ENCODE measurements at places on chromosomes 16 and 17.

GRCh38 chr17:77459018-77459755 lies 318.4 kb downstream of the SEC14L1 start:
- DNase-seq: no peak

DNA sequence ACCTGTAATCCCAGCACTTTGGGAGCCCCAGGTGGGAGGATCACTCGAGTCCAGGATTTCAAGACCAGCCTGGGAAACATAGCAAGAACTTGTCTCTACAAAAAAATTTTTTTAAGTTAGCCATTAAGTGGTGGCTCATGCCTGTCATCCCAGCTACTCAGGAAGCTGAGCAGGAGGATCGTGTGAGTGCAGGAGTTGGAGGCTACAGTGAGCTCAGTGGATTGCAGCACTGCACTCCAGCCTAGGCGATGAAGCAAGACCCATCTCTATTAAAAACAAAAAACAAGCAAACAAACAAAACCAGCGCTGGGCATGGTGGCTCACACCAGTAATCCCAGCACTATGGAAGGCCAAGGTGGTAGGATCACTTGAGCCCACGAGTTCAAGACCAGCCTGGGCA lies 38.0 kb downstream of the HEATR3 start:
- no peak for DNase-seq

GRCh38 chr16:60640038-60640437 lies 1396.2 kb downstream of the CDH8 start:
- DNase-seq: no peak

DNA sequence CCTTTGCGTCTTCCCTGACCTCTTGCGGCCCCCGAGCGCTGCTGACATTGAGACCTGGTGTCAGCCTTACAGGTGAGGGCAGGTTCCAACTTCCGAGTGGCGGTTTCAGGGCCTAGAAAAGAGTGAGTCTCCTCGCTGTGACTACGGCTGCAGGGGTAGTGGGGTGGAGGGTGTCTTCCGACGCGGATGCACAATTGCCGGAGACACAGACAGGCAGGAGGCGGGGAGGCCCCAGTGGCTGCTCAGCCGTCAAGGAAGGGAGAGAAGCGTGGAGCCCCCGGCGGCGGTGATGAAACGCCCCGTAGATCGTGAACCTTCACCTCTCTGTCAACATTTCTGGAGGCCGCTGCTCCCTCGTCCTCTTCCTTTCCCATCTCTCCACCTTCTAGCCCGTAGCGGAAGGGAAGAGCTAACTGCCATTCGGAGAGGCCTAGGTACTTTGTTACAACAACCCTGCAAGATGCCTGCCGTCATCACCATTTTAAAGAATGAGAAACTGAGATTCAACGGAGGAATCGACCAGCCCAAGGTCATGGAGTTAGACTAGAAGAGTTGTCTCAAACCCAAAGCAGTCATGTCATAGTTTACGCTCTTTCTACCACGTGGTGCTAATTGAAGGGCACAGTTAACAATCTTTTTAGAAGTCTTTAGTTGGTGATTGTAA lies 485 bp downstream of the DNAJA3 start:
- no peak for DNase-seq

- DNase-seq: no peak
Measured at GRCh38 chr16:86572606-86573005, 5.7 kb upstream of the FOXL1 start.

GRCh38 chr17:80428796-80429195 lies 13.8 kb downstream of the ENDOV start:
- DNase-seq: no peak

DNA sequence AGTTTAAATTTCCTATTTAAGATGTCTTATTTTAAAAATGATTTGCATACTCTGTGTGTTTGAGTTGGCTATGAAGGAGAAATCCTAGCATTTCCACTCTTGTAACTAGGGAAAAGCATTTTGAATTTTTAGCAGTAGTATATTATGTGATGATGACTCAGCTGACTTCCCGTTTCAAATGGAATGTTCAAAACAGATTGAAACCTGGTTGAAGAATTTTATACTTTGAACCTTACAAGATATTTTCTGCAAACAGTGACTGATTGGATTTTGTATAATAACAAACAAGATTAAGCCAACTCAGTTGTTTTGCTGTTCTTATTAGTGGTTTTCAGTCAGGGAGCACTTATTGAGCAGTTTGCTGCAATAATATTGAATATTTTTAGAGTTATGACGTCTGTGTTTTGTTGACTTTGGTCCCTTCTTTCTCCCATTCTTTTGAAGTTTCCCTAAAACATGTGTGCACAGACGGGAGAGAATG lies 8.0 kb downstream of the TNRC6A start:
- peak; percentile 50 for DNase-seq

DNA sequence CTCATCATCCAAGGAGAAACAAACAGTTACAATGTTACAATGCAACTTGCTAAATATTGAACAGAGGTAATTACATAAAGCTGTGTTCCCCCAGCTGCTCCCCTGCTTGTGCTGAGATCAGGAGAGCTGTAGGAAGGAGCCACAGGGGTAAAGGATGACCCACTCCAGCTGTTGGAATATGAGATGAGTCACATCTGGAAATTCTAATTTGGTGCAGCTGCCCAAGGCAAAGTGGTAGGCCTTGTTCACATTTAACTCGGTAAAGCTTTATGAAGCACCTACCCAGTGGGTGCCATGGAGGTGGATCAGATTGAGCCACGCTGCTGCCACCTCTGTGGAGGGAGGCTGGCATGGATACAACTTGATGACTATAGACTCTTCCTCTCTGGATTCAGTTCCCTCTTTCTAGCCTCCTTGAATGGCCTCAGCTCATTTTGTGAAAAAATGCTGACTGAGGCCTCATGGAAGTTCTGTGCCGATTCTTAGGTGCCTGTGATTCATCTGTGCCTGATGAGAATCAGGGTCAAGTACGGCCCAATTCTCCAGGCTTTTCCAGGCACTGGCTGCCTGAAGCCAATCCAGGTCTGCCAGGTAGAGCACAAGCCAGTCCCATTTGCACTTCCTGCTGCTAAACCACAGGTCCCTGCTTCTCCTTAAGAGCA lies 7.4 kb downstream of the ZNF689 start:
- DNase-seq: no peak

- DNase-seq: no peak
Measured at GRCh38 chr16:77536809-77537208, 102.0 kb upstream of the ADAMTS18 start.

GRCh38 chr17:44247876-44248736 lies 19.8 kb downstream of the SLC4A1 start:
- DNase-seq: no peak

GRCh38 chr16:17475104-17475503 lies 4.3 kb upstream of the XYLT1 start:
- no peak for DNase-seq

GRCh38 chr16:69532641-69533455 lies 32.9 kb upstream of the NFAT5 start:
- no peak for DNase-seq

DNA sequence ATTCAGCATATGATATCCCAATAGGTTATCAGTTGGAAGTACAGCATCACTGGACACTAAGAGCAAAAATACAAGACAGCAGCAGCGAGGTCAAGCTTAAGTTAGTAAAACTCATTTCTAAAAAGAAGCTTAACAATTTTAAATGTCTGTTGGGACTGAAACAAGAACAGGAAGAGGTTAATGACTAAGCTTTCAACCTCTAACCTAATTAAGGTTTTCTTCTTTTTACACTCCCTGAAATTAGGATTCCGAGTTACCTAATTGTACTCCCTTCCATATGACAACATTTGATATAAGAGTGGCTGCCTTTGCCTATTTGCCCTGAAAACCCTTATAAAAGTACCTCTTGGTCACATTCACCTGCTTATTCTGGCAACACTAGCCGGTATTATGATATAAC lies 34.3 kb downstream of the CPSF4L start:
- DNase-seq: no peak

DNA sequence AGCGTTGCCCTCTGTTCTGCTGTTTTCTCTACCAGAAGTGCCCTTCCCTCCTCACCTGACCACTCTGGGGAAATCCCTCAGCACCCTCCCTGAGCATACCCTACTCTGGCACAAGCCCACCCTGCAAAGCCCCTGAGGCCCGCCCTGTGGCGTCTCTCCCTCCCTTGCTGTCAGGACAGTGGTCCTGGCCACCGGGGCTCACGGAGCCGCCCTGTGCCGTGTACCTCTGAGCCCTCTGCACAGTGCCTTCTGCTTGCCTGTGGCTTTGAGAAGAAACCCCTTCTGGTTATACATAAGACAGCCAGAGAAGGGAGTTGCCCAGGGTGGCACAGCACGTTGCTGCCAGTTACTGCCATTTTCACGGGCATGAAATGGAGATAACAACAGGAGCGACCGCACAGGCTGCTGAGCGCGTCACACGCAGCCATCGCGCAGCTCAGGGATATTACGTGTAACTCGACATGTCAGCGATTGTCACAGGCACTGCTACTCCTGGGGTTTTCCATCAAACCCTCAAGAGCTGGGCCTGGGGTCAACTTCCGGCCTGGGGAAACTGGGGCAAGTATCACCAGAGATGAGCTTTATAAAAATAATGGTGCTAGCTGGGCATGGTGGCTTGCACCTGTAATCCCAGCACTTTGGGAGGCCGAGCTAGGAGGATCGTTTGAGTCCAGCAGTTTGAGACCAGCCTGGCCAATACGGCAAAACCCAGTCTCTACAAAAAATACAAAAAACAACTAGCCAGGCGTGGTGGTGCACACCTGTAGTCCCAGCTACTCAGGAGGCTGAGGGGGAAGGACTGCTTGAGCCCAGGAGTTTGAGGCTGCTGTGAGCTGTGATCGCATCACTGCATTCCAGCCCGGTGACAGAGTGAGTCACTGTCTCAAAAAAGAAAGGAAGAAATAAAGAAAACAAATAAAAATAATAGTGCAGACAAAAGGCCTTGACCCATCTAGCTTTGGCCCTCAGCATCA lies 14.8 kb downstream of the SCGB1C2 start:
- DNase-seq: peak; percentile 27

DNA sequence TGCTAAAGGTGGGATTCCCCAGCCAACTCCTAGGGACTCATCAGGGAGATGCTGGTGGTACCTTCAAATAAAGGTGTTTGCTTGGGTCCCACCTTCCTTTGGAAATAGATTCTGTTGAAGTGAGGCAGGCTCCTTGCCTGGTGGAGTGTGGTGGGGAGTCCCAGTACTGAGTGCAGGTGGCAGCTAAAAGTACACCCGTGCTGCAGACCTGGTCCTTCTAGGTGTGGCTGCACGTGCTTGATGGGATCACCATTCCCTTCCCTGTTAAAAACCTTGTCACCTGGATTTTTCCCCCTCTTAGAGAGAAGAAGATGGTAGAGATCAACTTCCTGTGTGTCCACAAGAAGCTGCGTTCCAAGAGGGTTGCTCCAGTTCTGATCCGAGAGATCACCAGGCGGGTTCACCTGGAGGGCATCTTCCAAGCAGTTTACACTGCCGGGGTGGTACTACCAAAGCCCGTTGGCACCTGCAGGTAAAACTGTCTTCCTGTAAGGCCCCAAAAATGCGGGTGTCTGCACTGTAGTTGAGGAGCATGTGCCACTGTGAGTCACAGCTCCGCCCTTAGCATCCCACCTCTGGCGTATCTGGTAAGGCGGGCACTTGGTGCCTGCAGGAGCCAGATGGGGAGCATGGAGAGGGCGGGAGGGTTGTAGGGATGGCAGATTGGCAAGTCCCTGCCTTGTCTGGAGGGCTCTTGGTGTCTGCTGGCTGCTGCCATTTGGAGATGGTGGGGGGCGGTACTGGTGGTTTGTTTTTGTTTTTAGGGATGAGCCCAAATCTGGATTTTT lies 34.0 kb downstream of the PLCD3 start:
- no peak for DNase-seq

DNA sequence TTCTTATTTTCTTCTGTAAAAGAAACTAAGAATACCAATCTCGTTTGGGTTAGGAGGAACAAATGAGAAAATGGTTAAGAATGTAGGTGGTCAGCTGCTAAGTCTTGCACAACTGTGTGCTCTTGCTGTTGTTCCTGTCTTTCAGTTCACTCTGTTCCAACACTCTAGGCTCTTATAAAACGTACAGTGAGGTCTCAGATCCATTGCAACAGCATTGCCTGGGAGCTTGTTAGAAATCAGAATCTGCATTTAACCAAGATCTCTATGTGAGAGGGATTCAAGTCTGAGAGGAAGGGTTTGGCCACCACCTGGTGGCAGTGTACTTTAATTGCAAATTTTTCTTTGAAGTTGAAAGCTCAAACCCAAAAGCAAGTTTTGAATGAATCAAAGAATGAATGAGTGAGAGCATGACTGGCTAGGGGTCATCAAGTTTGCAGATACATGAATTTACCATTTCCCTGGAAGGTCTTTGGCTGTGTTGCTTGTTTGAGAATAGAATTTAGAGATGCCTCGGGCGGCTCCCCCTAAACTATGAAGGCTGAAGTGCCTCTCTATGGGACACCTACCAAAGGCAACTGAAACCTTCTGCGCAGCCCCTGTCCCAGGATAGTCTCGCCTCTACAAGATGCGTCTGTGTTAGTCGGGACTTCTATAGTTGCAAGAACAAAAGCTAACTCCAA lies 2.5 kb downstream of the ALOX15B start:
- peak; percentile 26 for DNase-seq

Data from SJSA1 (cell line).